ENCODE measurements at places on chromosomes 1 and 21. TPM values are rescaled to one million over a fixed set of nuclear protein-coding genes. Genes with fewer than 3 reads are reported as not detected.

DNA sequence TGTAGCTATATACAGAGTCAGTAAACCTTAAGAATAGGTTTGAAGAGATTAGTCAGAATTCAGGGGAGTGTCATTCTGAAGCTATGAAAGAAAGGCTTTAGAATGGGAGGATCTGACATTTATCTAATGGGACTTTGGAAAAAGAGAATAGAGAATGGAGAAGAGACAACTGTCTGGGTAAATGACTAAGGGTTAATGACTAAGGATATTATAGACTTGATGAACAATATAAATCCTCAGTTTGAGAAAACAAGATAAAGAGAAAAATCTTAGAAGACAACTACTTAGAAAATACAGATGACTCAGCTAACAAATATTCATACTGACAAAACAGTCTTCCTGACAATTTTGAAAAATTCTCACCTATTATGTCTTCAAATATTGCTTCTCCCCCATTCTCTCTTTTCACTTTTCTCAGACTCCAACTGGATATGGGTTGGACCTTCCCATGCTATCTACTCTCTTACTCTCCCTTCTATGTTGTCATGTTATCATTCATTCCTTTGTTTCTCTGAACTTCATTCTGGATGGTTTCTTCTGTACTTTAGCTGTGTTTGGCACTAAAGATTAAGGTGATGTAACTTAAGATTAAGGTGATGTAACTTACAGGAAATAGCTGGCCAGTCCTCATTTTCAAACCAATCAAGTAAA, 20.4 kb downstream of the SLC16A1 start:
- no peak overlapping the region for H3K4me3 ChIP-seq
- H3K27ac ChIP-seq = no peak overlapping the region
- peaks cover 28% of the 10 kb centered on the region for H3K4me1 ChIP-seq
- no peak for DNase-seq
- H3K36me3 ChIP-seq = no peaks in the 10 kb centered on the region

DNA sequence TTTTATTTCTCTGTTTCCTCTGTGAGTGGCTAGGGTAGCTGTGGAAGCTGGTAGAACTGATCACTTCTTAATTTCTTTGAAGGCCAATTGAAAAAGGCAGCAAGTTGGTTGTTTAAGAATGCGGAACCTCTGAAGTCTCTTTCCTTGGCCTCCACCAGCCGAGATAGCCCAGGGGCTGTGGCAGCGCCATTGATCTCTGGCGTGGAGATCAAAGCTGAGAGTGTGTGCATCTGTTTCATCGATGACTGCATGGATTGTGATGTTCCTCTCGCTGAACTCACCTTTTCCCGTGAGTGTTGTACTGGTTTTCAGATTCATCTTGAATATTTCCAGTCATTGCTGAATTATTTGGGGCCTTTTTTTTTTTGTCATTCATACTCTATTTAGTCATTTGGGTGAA, 97.7 kb downstream of the VPS13D start:
- DNase-seq = no peak
- no peak overlapping the region for H3K27ac ChIP-seq
- H3K4me1 ChIP-seq = no peaks in the 10 kb centered on the region
- H3K4me3 ChIP-seq = no peak overlapping the region
- peaks cover 51% of the 10 kb centered on the region for H3K36me3 ChIP-seq
- H3K27me3 ChIP-seq = no peaks in the 10 kb centered on the region

GRCh38 chr21:32413697-32414578, 1.4 kb downstream of the EVA1C start:
- H3K4me1 ChIP-seq = peaks cover 5% of the 10 kb centered on the region
- H3K36me3 ChIP-seq = peaks cover 19% of the 10 kb centered on the region
- DNase-seq = no peak
- peak overlapping the region; percentile 99 for H3K27ac ChIP-seq
- H3K4me3 ChIP-seq = peak overlapping the region; percentile 80

GRCh38 chr1:8252266-8252951, 65.5 kb upstream of the SLC45A1 start:
- H3K27me3 ChIP-seq = no peaks in the 10 kb centered on the region

IL24 gene
- not detected for total RNA-seq

OR2L8 gene
- total RNA-seq = not detected

DNA sequence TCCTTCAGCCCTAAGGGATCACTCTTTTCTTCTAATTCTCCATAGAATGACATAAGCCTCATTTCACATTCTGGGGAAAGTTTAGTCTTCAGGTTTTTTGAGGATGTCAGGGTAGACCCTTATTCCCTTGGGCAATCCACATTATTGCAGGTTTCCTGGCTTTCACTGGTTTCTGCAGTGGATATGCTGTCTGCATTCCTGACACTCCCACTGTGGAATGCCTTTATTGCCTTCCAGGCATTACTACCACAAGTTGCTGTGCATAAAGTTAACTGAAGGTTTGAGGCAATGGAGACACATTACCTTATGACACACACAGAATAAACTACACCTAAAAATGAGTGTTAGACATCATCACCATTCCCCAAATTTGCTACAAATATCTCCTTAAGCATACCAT, 12.7 kb downstream of the FASLG start:
- no peak for DNase-seq
- no peak overlapping the region for H3K27ac ChIP-seq
- H3K27me3 ChIP-seq = no peaks in the 10 kb centered on the region
- no peaks in the 10 kb centered on the region for H3K36me3 ChIP-seq
- H3K4me3 ChIP-seq = no peak overlapping the region

- no peaks in the 10 kb centered on the region for H3K27me3 ChIP-seq
- H3K27ac ChIP-seq = no peak overlapping the region
- DNase-seq = no peak
Observed at GRCh38 chr1:223474804-223475203, 81.6 kb downstream of the CCDC185 start.

GRCh38 chr1:112904071-112904830, 51.7 kb downstream of the SLC16A1 start:
- no peak for DNase-seq
- no peaks in the 10 kb centered on the region for H3K27me3 ChIP-seq
- H3K36me3 ChIP-seq = no peaks in the 10 kb centered on the region
- no peak overlapping the region for H3K4me3 ChIP-seq

SHISA4 gene
- 74.2 TPM for total RNA-seq

DNA sequence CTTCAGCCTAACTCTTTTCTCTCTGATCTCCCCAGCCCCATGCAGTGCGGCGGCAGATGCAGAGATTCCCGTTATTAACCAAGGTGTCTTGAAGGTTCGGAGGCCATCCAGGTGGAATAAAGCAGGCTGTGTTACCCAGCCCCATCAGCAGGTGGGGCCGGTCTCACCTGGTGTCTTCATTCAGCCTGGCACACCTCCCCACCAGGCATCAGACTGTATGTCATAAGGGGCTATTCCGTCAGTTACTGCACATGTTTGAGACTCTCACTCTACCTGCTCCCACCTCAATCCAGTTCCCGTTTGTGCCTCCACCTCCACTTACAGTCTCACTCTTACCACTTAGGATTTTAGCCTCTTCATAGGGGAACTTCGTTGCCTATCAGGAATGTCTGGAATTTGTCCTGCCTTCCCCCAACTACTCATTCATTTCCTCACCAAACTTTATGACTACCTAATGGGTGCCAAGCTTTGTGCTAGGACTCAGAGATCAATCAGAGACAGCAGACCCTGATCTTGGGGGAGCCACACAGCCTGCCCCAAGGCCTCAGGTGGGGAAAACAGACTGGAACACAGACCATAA, 170.2 kb downstream of the PLPP3 start:
- H3K27ac ChIP-seq = no peak overlapping the region
- H3K27me3 ChIP-seq = no peaks in the 10 kb centered on the region
- H3K4me3 ChIP-seq = no peak overlapping the region
- no peaks in the 10 kb centered on the region for H3K36me3 ChIP-seq
- no peak for DNase-seq
- no peaks in the 10 kb centered on the region for H3K4me1 ChIP-seq

CDC20 gene
- total RNA-seq = 2.5 TPM

VWA1 gene
- total RNA-seq = 13.0 TPM

TRIM62 gene
- 2.4 TPM for total RNA-seq

DNA sequence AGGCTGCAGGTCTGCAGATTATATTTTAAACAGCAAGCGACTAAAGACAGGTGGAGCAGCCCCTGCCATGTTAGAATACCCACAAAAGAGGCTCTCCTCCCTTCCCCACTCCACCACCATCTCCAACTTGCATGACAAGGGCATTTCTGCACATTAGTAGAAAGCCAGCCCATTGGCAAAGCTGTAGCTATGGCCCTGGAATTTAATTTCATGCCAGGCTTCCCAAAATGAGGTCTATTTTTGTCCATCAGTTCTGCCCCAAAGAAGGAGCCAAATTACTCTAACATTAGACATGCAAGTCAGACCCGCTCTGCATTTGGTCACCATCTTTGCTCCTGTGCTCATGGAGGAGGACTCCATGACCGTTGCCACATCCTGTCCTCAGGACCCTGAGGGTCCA, 115.2 kb downstream of the LAMC2 start:
- H3K27me3 ChIP-seq = no peaks in the 10 kb centered on the region
- no peaks in the 10 kb centered on the region for H3K36me3 ChIP-seq
- no peak overlapping the region for H3K4me3 ChIP-seq
- no peak for DNase-seq

DNA sequence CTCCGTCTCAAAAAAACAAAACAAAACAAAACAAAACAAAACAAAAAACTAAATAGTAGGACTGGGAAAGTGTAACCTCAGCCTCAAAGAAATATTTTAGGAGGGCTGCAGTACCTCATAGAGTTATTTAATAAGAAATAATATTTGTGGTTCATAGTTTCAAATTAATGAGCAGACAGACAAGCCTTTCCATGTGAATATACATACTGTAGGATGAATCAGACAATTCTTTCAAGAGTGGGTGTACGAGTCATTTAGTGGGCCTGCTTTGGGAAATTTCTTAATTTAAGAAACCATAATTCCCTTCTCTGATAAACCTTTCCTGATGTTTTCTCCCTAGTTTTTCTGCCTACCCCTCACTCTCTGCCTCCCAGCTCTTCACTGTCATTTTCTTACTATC, 52.5 kb downstream of the CDC14A start:
- H3K27ac ChIP-seq = no peak overlapping the region
- H3K27me3 ChIP-seq = no peaks in the 10 kb centered on the region
- no peak overlapping the region for H3K4me3 ChIP-seq
- no peak for DNase-seq

- H3K4me1 ChIP-seq = no peaks in the 10 kb centered on the region
- H3K36me3 ChIP-seq = no peaks in the 10 kb centered on the region
- H3K27me3 ChIP-seq = no peaks in the 10 kb centered on the region
- H3K4me3 ChIP-seq = no peak overlapping the region
- H3K27ac ChIP-seq = no peak overlapping the region
Observed at GRCh38 chr1:151594143-151594625, 17.7 kb upstream of the SNX27 start.

DNA sequence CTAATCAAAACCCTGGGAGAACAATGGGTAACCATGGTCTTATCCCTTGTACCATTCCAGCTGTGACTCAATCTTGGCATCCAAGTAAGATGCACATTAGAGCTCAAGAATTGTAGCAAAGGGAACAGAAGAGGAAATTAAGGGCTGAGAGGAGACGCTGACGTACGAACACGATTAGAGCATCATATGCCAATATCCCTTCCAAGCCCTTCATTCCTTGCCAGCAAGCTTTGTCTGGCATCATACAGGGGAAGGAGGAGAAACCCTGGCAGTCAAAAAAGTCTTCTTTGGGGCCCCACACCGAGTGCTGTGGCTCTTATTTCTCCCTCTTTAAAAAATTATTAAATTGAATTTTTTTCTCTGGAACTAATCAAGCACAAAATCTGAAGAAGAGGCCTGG, 120.9 kb downstream of the ASTN1 start:
- H3K4me1 ChIP-seq = no peaks in the 10 kb centered on the region
- no peak overlapping the region for H3K4me3 ChIP-seq
- no peak overlapping the region for H3K27ac ChIP-seq
- no peaks in the 10 kb centered on the region for H3K36me3 ChIP-seq
- DNase-seq = no peak
- no peaks in the 10 kb centered on the region for H3K27me3 ChIP-seq

GRCh38 chr1:236615399-236616148, 11.3 kb upstream of the HEATR1 start:
- H3K27me3 ChIP-seq = no peaks in the 10 kb centered on the region
- DNase-seq = no peak
- H3K4me1 ChIP-seq = no peaks in the 10 kb centered on the region
- H3K36me3 ChIP-seq = no peaks in the 10 kb centered on the region
- H3K4me3 ChIP-seq = no peak overlapping the region

DNA sequence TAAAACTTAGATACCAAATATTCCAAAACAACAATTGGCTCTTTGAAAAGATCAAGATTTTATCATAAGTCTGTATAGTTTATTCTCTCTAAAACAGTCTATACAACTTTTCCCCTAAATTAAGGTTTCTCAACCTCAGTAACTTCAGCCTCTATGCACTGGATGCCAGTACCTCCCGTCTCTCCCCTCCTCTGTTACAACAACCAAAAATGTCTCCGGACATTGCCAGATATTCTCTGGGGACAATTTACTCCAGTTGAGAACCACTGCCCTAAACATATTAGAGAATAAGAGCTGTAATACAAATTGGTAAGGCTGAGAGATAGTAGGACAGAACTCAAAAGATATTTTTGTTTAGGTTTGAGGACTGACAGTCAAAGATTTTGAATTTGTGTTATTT, 71.6 kb downstream of the TMEM200B start:
- no peaks in the 10 kb centered on the region for H3K27me3 ChIP-seq
- H3K36me3 ChIP-seq = no peaks in the 10 kb centered on the region
- H3K4me1 ChIP-seq = no peaks in the 10 kb centered on the region
- no peak overlapping the region for H3K27ac ChIP-seq
- no peak for DNase-seq

- H3K4me1 ChIP-seq = no peaks in the 10 kb centered on the region
- no peaks in the 10 kb centered on the region for H3K27me3 ChIP-seq
- no peak overlapping the region for H3K27ac ChIP-seq
- no peak for DNase-seq
- no peak overlapping the region for H3K4me3 ChIP-seq
Observed at GRCh38 chr1:213148905-213149304, 97.9 kb downstream of the RPS6KC1 start.

DNA sequence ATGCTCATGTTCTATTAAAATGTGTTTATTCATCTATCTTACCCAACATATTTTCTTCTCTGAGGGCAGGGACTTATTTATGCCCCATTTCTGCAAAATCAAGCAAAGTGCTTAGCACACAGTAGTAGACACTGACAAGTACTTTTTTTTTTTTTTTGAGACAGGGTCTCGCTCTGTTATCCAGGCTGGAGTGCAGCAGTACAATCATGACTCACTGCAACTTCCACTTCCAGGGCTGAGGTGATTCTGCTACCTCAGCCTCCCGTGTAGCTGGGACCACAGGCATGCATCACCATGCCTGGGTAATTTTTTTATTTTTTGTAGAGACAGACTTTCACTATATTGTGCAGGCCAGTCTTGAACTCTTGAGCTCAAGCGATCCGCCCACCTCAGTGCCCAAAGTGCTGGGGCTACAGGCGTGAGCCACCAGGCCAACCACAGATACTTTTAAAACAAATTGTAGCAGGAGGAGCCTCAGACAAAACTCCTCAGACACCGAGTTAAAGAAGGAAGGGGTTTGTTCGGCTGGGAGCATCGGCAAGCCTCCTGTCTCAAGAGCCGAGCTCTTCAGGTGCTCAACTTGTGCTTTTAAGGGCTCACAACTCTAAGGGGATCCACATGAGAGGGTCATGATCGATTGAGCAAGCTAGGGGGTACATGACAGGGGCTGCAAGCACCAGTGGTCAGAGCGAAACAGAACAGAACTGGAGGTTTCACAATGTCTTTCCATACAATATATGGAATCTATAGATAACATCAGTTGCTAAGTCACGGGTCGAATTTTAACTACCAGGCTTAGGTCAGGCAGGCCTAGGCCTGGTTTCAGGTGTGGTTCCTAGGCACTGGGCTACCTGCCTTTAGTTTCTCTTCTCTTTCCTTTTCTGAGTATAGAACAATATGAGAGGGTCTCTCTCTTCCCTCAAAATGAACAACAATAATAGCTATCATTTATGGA, 5.7 kb upstream of the TMEM167B start:
- no peak for DNase-seq
- no peak overlapping the region for H3K27ac ChIP-seq
- no peak overlapping the region for H3K4me3 ChIP-seq
- peaks cover 6% of the 10 kb centered on the region for H3K4me1 ChIP-seq

LENEP gene
- total RNA-seq = not detected

GCSAML gene
- total RNA-seq = not detected
